ENCODE measurements at places on chromosomes 3 and 15.

GRCh38 chr15:82297546-82297945 is 34.9 kb downstream of the SAXO2 start:
- DNase-seq, result no peak

GRCh38 chr3:118077332-118077731 is 957.3 kb downstream of the IGSF11 start:
- DNase-seq, result no peak

DNA sequence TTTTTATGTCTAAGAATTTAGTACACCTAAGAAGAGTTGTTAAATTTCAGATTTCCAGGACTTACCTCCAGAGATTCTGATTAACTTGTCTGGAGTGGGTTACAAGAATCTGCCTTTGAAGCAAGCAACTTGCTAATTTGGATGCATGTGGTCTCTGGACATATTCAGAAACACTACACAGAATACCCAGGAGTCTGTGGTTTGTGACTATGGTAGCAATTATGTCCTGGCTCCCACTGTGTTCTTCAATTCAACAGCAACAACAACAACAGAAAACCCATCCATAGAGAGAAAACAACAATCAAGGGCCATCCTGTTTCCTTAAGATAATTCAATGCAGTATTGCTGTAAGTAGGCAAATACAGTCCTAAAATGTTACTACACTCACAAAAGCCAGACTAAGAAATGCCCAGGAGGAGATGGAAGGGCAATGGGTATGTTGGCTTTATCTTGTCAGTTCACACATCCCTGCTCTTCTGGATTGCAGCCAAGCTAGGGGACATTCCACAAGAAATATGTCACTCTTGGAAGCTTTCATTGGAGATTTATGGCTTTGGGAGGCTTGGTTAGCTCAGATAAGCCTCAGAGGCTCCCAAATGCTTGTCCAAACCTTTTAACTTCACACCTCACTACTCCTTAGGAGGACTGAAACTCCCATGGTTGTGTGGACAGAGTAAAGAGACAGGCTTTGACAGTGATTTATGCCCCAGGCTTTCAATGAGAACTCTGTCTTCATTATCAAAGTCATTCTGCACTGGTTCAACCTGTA is 99.4 kb upstream of the MRPL3 start:
- DNase-seq, result no peak

DNA sequence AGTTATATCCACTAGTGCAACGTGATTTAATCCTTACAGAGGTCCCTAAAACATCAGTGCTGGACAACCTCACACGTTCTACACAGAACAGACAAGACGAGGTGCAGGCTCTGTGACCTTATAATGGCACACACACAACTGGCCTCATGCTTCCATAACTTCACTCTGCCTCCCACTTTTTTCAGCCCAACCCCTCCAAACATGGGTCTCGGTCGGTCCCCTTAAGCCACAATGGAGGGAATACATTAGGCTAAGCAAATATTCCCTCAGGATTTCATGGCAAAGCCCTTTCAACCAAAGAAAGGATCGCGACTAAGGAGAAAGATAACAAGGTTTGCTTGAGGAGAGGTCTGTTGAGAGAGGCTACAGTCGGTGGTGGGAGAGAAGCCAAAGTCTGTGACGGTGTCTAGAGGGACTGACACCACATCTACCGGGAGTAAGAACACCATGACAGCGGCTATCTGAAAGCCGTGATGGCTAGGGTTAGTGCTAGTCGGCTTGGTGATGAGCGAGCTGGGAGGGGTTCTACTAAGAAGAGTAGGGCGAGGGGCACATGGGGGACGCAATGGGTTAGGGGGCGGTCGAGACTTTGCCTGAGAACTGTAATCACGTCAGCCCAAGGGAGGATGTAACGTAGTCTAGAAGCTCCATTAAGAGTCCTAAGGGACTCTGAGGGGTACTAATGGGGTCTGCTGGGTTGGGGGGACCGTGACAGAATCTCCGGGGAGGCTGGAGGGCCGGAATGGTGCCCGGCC is 1.0 kb downstream of the MYO9A start:
- no peak for DNase-seq

DNA sequence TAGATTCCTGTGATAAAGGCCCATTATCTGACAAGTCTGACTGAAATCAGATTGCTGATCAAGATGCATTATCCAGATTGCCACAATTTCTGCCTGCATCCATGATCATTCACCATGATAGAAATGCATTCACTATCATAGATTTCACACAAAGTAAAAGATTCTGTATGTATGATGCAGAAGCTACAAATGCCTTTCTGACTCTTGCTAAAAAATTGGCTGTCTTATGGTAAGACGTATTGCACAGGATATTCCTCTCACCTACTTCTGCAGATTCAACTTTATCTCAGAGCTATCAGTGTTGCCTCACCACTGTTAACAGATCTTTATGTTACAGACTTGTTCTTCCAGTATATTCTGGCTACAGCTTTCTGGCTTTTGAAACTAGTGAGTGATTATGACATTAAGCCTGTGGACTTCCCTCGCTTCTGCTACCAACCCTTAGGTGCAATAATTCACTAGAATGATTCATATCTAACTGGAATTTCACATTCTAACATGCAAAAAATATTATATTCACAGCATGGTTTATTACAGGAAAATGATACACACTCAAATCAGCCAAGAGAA is 955.3 kb downstream of the EPHA3 start:
- DNase-seq, result no peak

- peak; percentile 60 for DNase-seq
Measured at GRCh38 chr3:71582036-71582611, 1.4 kb downstream of the FOXP1 start.
